ENCODE measurements at places on chromosomes 7 and 10.

- DNase-seq = no peak
Observed at GRCh38 chr10:77159538-77160110, 478.0 kb downstream of the KCNMA1 start.

DNA sequence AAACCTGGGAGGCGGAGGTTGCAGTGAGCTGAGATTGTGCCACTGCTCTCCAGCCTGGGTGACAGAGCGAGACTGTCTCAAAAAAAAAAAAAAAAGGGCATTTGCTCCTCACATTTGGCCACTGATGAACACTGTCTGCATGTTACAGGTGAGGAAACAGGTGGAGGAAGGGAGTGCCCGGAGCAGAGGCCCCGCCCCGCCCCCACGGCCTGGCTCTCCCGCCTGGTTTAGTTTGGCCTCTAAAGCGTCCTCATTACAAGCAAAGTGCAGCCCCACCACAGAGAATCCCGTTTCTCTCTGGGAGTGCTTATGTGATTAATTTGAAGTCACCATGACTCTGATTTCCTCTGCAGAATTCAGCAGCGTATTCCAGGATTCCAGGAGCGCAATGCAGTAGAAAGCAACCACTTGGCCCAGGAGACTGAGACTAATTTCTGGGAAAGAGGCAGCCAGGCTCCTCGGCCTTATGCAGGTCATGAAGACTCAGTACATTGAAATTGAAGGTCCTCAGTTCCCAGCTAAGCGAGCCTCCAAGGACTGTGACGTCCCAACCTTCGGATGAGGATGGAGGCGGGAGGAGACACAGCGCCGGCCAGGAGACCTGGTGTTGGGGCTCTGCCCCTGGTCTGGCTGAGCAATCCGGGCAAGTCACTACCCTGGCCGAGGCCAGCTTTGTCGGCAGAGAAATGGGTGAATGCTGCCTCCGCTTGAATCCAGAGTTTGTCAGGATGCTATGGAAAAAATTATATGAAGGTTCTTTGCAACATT, 44.7 kb downstream of the RBM17 start:
- DNase-seq = no peak

- peak; percentile 1 for DNase-seq
Observed at GRCh38 chr7:81611040-81611439, 158.8 kb downstream of the HGF start.

DNA sequence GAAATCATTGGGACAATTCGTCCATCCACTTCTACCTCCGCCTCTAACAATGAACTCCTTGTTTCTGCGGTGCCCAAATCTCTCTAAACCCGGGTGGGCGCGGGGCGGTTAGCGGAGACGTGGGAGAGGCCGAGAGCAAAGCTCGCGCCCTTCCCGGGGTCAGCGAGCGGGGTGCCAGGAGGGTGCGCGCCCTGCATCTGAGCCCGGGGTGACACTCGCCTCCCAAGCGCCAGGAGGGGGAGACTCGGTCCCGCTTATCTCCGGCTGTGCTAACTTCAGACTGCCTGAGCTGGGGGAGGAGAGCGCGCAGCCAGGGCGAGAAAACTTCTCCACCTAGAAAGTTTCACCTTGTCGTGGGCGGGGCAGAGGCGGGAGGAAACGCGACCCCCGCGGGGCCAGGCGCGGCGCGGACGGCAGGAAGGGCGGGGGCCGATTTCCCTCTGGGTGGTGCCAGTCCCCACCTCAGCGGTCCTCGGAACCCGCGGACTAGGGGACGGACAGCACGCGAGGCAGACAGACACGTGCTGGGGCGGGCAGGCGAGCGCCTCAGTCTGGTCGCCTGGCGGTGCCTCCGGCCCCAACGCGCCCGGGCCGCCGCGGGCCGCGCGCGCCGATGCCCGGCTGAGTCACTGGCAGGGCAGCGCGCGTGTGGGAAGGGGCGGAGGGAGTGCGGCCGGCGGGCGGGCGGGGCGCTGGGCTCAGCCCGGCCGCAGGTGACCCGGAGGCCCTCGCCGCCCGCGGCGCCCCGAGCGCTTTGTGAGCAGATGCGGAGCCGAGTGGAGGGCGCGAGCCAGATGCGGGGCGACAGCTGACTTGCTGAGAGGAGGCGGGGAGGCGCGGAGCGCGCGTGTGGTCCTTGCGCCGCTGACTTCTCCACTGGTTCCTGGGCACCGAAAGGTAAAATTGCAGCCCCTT, at the start of gene MET:
Gene MET (plus strand): TSS at position 516 of the 915 bp plus-strand sequence. CDS start 26,889 bp downstream, outside the sequence.
- peak; percentile 66 for DNase-seq

DNA sequence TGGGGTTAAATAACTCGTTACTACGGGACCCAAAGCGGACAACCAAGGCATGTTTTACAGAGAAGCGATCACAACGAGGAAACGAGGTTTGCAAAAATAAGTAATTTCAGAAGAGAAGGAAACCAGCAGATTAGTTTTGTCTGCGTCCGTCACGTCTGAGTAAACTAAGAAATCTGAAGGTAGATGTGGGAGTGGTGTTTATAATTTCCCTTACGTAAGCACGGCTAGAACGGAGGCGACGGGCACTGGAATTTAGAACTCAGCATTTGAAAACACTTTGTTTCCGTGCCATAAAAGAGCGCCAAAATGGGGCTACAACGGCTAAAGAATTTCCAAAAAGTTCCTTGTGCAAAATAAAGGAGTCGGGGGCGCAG, 718 bp upstream of the UMAD1 start:
- no peak for DNase-seq

- DNase-seq = no peak
Observed at GRCh38 chr7:122628651-122629411, 70.1 kb downstream of the RNF133 start.

DNA sequence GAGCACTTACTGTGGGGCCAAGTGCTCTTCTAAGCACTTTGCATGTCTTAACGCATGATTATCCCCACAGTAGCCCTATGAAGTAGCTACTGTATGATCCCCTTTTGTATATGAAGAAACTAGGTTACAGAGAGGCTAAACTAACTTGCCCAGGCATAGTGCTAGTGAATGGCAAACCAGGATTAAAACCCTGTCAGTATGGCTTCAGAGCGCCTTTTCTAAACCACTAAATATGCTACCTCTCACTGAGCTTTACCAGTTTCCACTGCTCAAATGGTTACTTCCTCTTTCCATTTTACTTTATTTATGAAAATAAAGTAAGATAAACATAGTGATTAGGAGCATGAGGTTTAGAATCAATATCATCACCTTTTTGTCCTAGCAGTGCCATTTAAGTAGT, 73.6 kb downstream of the PODXL start:
- DNase-seq = no peak

DNA sequence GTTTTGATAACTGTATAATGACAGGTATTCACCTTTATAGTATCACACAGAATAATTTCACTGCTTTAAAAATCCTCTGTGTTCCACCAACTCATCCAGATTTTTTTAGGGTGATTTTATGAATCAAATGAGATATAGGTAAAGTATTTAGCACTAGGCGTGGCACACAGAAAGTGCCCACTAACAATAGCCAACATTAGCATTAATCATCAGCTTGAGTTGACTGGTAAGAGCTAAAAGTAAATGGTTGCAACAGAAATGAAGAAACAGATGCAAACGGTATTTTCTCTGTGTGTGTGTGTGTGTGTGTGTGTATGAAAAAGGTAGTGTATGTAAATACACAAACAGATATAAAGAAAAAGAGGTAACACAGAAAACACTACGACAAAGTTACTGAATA, 378.8 kb upstream of the ETV1 start:
- no peak for DNase-seq

GRCh38 chr10:8254350-8254749, 199.9 kb downstream of the GATA3 start:
- no peak for DNase-seq

- DNase-seq = no peak
Observed at GRCh38 chr10:105253515-105254212, 612.6 kb downstream of the SORCS3 start.

DNA sequence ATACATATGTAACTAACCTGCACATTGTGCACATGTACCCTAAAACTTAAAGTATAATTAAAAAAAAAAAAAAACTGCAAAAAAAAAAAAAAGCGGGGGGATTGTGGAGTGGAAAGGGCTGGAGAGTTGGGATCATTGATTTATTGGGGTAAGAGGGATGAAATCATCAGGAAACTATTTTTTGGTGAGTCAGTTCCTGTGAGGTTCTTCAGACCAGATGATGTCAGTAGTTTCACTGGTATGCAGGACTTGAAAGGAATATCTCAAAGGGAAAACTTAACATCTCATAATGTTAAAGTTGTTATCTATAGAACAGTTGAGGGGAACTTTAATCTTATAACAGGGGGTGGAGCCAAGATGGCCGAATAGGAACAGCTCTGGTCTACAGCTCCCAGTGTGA, 32.6 kb upstream of the TECTB start:
- DNase-seq = no peak

GRCh38 chr10:91162050-91162494, 58.4 kb upstream of the PCGF5 start:
- no peak for DNase-seq

DNA sequence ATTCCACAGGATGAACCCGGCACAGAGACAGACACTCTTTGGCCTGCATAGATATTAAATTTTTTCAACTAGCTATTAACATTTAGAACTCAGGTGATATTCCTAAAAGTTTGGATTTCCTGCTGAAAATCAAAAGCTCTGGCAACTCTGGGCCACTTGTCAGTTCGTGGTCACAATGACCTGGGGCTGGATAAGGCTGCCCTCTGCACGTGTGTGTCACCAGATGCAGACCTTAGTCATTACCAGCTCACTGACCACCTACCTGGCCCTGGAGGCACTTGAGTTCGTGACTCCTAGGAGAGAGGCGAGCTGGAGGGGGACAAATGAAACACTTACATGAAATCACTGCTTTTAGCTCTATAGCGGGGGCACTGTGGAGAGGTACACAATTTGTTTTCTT, 126.5 kb downstream of the HIPK2 start:
- no peak for DNase-seq

DNA sequence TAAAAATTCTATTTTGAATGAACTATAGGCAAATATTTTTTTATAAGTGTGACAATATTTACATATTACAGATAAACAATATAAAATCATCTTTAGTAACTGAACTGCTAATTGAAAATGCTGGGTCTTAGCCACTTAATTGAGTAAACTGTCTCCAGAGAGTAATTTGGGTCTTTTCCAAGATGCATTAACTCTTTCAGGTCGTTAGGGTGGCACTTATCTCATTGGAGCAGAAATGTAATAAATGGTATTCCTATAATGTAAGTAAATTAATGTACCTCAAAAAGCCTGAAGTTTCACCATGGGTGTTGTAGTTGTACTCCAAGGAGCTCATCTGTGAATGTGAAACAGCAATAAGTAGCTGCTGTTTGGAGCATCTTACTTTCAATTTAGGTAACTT, 208.5 kb downstream of the EXOC4 start:
- no peak for DNase-seq

DNA sequence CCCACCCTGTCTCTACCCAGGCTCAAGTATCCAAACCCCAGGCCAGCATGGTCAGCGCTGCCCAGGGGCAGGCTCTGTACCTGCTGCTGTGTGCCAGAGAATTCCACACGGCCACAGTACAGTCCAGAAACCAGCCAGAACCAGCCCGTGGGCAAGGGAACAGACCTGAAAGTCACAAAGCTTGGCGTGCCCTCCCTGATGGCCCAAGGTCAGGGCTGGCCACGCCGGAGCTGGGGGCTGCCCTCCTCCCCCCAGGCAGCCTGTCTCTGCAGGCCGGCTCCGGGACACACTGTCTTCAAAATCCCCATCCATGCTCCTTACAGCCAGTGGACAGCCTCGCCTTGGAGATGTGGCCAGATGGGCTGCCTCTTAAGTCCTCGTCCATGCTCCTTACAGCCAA, 78.4 kb downstream of the CTBP2 start:
- DNase-seq = no peak

- DNase-seq = no peak
Observed at GRCh38 chr10:29805134-29805723, 170.5 kb upstream of the SVIL start.

GRCh38 chr7:159177284-159177953, 32.8 kb upstream of the VIPR2 start:
- DNase-seq = no peak

DNA sequence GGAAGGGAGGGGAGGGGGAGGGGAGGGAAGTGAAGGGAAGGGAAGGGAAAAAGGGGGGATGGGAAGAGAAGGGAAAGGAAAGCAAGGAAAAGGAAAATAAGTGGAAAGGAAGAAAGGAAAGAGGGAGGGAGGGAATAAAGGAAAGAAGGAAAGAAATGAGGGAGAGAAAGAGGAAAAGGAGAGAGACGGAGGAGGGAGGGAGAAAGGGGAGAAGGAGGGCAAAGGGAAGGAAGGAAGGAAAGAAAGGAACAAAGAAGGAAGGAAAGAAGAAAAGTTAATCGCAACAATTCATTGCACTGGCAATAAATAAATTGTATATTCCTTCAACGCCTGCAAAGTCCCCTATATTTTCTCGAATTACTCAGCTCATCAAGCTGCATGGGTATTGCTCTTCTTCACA, 2.6 kb upstream of the VWC2 start:
- no peak for DNase-seq

DNA sequence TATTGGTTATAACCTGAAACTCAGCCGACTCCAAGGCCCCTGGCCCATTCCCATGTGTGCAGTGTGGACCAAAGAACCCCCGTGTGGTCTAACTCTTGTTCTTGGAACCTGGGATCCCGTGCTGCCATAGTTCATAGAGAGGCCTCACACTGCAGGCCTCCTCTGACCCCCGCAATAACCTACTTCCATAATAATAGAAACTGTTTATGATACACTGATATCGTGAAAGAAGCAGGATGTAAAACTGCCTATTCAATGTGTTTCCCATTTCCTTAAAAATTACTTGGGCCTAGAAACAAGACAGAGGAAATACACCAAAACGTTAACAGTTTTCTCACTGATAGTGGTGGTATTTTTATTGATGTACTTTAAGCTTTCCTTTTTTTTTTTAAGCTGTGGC, 109.2 kb upstream of the KDM7A start:
- no peak for DNase-seq

GRCh38 chr10:82041018-82041417, 166.0 kb downstream of the NRG3 start:
- DNase-seq = no peak

DNA sequence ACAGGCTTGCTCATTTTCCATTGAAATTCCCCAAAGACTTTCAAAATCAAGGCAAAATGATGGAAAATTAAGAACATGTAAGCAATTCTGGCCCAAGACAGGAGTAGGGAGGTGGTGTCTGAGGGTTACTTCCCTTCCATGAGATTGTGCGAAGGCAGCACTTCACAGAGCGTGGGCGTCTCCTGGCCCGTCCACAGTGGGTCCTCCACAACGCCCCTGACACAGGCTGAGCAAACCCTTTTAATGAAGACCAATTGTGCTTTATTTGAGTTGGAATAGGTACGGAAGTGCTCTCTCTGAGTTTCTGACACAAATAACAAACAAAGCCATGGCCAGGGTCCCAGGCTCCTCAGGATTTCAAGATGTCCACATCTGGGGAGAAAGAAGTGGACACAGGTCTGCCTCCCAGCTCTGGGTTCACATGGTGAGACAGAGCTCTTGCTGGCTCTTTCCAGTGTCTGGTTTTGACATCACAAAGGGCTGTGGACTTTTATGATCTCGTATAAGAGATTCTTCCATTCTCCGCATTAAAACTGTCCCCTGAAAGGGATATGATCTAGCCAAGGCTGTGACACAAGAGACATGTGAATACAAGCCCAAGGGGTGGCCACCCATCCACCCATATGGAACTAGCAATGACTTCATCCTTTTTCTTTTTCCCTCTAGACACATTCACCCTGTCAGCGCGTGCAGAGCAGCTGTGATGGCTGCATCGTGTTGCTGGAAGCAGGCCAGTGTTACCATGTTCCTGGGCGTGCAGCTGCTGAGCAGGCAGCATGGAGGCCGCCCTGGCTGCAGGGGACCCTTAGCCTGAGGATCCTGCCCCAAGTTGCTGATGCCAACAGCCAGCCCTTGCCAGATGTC, 145.6 kb downstream of the ADAM12 start:
- peak; percentile 26 for DNase-seq
